ENCODE measurements at places on chromosomes 1 and 21.
A peak's percentile ranks its signal among the peaks of the same experiment; 100 is the strongest.

DNA sequence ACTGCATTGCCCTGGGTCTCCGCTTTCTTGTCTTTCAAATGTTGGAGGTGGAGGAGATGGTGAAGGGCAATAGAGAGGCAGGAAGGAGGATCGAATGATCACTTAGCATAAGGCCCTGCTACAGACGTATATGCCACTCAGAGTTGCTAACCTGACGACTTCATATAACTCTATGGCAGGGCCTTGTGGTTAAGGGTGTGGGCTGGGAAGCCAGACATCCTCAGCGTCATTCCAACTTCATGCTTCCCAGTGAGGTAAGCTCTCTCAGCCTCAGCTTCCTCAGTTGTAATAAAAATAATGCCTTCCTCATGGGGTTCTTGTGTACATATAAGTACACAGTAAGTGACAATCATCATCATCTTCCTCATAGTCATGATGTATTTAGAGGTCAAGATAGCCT is 54.6 kb downstream of the CASQ2 start:
- no peak for DNase-seq

GRCh38 chr1:56065729-56066128 is 513.6 kb downstream of the PLPP3 start:
- peak; percentile 90 for DNase-seq

GRCh38 chr1:1841575-1841995 is 49.3 kb downstream of the GNB1 start:
- peak; percentile 59 for DNase-seq

DNA sequence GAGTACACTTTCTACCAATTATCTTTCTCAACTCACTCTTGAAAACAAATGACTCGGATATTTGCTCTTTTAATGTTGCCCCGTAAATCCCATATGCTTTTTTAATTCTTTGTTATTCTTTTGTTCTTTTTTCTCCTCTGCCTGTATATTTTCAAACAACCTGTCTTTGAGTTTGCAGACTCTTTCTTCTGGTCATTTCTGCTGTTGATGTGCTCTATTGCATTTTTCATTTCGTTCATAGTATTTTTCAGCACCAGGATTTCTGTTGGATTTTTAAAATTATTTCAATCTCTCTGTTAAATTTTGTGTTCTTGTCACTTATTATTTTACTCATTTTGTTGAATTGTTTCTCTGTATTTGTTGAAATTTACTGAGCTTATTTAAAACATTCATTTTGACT is 146.8 kb upstream of the B3GALT2 start:
- DNase-seq: no peak

GRCh38 chr1:119647228-119647733 is 785 bp downstream of the ZNF697 start:
- DNase-seq: no peak

GRCh38 chr1:233406339-233406960 is 78.9 kb downstream of the MAP3K21 start:
- DNase-seq: no peak

DNA sequence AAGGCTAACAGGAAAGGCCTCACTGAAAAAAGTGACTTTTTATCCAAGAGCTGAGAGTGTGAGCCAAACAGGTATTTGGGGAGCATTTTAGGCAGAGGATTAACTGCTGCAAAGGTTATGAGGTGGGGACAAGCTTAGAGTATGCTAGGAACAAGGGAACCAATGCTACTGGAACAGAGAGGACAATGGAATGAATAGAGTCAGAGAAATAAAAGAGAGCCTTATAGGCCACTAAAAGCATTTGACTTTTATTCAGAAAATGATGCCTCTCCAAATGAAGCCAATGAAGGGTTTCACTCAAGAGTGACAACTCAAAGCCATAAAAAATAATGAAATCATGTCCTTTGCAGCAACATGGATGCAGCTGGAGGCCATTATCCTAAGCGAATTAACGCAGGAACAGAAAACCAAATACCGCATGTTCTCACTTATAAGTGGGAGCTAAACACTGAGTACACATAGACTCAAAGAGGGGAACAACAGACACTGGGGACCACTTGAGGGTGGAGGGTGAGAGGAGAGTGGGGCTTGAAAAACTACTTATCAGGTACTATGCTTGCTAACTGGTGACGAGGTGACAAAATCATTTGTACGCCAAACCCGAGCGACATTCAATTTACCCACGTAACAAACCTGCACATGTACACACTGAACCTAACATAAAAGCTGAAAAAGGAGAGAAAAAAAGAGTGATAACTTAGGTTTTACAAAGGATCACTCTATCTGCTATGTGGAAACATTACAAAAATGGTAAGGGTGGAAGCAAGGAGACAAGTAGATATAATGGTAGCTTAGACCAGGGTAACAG is 11.1 kb downstream of the PTP4A2 start:
- no peak for DNase-seq

GRCh38 chr1:91556556-91556955 is 55.9 kb downstream of the CDC7 start:
- DNase-seq: no peak

- no peak for DNase-seq
These were observed 183.2 kb downstream of the TNR start for GRCh38 chr1:175560192-175560591.

DNA sequence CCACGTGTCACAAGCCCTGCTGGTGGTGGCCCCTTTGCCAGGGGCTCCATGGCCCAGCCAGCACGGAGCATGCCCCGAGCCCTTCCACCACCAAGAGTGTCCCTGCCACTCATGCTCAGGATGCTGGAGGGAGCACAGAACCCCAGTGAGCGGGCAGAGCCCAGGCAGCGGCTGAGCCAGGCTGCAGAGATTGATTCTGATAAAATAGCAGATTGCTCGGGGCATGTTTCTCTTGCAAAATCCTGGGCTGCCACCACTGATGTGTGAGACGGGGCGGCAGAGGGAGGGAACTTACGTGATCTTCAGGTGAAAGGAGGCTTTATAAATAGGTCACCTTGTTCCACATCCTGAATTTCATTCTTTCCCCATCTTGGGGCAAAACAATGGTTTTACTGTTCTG is 53.2 kb downstream of the SPSB1 start:
- DNase-seq: no peak

DNA sequence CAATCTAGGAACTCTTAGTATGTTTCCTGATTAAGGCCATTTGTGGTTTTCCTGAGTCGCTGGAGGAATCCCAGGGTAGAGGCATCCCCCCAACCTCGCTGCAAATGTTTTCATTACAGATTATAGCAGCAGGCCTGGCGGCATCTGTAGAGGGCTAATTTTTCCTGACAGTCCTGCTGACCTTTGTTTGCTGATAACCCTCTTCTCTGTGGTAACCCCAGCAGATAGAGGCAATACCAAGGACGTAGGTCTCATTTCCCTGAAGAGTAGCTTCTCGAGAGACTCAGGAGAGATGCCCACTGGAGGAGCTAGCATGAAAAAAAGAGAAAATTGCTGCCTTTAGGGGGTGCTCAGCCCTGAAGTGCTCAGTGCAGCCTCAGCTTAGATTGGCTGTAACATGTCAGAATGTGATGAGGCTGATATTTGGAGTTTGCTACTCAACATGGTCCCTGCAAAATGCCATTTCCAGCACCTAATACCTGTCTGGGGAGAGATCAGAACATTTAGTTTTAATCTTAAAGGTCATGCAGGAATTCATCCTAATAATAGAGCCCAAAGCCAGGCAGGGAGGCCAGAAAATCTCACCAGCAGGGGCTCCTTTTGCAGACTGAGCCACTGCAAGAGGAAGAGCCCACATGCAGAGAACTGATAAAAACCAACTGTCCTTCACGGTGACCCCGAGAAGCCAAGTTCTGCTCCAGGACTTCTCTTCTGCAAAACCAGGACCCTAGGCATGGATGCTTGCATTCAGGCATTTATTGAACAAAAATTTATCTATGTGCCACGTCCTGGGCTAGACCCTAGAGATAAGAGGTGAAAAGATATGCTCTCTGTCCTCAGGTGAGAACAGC is 184.5 kb downstream of the KAZN start:
- DNase-seq: no peak

DNA sequence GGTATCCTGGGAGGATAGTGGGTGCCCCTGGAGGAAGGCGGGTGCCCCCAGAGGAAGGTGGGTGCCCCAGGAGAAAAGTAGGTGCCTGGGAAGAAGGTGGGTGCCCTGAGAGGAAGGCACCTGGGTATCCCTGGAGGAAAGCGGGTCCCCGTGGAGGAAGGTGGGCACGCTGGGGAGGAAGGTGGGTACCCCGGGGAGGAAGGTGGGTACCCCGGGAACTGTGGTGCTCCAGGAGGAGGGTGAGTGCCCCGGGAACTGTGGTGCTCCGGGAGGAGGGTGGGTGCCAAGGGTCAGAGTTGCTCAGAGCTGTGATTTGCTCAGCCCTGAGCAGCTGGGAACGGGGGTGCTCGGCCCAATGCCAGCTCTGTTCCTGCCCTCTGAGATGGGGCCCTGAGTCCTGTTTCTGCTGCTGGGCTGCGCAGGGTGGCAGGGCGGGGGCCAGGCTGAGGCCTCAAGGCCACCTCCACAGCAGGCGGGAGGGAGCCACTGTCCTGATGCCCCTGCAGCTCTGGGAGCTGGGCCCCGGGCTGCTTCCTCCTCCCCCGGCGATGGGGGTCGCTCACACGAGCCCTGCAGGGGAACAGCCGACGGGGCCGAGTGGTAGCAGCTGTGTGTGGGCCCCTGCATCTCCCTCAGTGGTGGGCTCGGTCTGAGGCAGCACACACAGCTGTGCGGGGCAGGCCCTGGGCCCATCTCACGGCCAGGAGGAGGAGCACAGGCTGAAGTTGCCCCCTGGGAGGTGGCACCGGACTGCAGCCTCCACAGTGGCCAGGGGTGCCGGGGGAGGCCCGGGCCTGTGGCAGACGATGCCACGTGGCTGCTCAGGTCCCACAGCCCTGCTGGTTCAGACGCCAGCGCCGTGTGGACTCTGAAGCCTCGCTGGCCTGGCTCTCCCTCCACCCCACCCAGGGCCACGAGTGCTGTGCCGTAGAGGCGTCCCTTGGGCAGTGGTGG is 57.4 kb downstream of the SLX9 start:
- DNase-seq: no peak

- DNase-seq: peak; percentile 70
These were observed 215.1 kb upstream of the FGGY start for GRCh38 chr1:59081795-59082194.

GRCh38 chr1:212192261-212192998 is 92.8 kb upstream of the PPP2R5A start:
- no peak for DNase-seq

- DNase-seq: no peak
These were observed 213.5 kb upstream of the MAP1LC3C start for GRCh38 chr1:242212401-242212800.

DNA sequence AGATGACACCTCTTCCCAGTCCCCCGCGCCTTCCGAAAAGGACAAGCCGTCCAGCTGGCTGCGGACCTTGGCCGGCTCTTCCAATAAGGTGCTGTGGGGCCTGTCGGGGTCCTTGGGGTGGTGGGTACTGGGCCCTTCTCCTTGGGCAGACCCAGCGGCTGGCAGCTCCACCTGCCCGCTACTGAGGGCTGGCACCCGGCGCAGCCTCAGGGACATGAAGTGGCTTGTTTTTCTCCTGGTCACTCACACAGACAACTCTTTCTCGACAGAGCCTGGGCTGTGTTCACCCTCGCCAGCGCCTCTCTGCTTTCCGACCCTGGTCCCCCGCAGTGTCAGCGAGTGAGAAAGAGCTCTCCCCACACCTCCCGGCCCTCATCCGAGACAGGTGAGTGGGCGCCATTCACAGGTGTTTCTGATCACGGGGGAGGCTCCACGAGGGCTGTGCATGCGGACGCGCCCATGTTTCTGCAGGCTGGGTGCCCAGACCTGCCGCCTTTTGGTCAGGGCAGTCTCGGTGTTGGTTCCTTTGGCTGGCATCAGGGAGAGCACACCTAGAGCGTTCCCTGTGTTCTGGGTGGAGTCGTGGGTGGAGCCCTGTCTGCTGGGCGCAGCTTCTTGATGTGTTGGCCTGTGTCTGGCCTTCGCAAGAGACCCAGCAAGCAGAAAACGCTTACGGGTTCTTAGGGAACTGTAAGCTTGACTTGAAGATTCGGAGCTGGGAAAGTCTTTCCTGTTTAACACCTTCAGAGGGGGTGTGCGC is 75.1 kb downstream of the SKI start:
- no peak for DNase-seq

DNA sequence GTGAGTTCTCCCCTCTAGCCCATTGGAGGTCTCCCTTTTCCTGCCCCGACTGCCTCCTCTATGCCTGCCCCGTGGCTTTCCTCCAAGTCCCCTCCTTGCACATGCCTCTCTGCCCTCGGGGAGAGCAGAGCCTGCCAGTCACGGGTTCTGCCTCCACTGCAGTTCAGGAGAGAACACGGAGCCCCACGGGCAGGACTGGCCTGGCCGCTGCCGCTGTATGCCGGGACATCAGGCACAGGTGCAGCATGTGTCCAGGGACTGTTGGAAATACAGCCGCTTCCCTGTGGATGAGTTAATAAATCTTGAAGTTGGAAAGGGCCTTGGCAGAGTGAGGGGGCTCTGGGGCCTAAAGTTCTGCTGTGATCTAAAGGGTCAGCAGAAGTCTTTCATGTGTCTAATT is 676.6 kb downstream of the MATN1 start:
- no peak for DNase-seq

GRCh38 chr1:10509809-10510509 is 35.2 kb downstream of the PEX14 start:
- DNase-seq: no peak

GRCh38 chr1:231079163-231079562 is 39.1 kb upstream of the FAM89A start:
- DNase-seq: no peak

- DNase-seq: no peak
These were observed 5.4 kb upstream of the SLC45A1 start for GRCh38 chr1:8312235-8313218.

DNA sequence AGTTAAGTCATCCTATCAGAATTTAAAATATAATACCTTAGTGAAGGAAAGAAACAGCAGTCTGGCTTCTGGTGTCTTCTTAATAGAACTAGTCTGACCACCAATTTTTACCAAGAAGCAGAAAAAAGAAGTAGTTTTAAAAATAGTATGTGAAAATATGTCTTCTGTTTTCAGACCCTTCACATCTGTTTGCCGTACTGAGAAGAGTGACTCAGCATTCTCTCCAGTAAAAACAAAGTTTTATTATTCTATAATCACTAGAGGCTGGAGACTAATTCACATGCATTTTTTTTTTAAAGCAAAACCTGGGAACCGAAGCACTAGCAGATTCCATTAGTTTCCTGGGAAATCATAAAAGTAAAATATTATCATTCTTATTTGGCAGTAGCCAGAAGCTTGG is 163.8 kb downstream of the COL24A1 start:
- DNase-seq: peak; percentile 81
